ENCODE measurements at places on chromosomes 3 and 15.

- no peak for DNase-seq
Observed at GRCh38 chr3:148940983-148941382, 50.4 kb upstream of the GYG1 start.

- DNase-seq, result no peak
Observed at GRCh38 chr3:14275962-14276909, 97.6 kb downstream of the LSM3 start.

GRCh38 chr3:37985637-37986320, 4.8 kb upstream of the VILL start:
- no peak for DNase-seq

DNA sequence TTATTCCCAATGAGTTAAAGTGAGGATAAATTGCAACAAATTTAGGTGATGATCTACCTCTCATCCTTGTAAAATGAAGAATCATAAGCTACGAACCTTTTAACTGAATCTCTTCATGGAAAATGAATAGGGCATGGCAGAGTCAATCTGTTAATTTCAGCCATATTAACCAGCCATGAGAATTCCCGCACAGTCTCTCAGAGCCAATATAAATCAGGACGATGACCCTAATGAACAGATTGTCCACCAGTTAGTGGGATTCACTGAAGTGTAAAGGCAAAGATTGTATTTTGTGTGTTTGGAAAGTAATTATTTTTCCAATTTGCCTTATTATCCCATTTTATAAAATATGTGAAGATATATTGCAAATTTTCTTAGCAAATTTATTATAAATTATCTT, 183.8 kb downstream of the CADM2 start:
- no peak for DNase-seq

- no peak for DNase-seq
Observed at GRCh38 chr3:126499401-126499800, 18.2 kb downstream of the UROC1 start.

DNA sequence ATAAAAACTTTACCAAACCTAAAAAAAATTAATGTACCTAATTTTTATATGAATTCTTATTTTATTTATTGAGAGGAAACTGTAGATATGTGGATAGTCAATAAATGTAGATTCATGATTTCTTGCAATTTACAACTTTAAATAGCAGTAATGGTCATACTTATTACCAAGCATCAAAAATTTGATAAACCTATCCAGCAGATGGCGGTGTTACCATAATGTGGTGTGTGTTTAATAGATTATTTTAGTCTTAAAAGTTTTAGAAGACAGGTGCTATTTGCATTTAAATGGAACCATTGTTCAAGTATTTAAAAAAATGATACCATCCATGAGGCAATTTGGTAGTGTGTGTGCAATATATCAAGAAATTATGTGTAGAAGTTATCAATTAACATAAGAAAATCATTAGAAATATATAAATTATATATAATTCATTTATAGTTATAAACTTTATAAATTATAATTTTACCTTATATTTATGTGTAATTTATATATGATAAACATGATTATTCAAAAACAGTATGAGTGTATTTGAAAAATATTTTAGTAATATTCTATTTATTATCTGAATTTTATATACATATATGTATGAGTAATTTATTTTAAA, 176.0 kb upstream of the BCHE start:
- no peak for DNase-seq

GRCh38 chr3:171157980-171158379, 131.5 kb upstream of the SLC2A2 start:
- no peak for DNase-seq

DNA sequence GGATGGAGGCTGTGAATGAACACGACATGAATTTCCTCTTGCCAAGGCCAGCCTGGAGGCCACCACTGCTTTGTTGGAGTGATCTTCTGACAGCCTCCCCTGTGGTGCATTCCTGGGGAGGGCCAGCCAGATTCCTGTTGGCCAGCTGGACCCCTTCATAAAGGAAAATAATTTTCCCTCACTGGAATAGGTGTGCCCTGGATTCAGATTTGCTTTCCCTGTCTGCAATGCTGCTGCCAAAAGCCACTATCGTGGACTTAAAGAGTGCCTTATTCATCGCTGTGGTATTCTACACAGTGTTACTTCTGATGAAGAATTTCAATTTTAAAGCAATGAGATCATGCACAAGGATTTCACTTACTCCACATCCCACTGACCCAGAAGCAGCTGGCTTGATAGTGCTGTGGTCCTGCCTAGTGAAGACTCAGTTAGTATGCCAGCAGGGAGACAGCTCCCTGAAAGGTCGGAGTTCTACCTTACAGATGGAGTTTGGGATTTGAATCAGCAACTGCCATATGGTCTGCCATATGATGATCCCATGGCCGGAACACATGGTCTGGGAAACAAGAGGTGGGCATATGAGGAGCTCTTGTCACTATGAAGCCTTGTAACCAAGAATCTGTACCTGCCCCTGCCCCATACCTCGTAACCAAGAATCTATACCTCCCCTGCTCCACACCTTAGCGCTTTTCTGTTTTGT, 145.2 kb downstream of the KLF13 start:
- no peak for DNase-seq

DNA sequence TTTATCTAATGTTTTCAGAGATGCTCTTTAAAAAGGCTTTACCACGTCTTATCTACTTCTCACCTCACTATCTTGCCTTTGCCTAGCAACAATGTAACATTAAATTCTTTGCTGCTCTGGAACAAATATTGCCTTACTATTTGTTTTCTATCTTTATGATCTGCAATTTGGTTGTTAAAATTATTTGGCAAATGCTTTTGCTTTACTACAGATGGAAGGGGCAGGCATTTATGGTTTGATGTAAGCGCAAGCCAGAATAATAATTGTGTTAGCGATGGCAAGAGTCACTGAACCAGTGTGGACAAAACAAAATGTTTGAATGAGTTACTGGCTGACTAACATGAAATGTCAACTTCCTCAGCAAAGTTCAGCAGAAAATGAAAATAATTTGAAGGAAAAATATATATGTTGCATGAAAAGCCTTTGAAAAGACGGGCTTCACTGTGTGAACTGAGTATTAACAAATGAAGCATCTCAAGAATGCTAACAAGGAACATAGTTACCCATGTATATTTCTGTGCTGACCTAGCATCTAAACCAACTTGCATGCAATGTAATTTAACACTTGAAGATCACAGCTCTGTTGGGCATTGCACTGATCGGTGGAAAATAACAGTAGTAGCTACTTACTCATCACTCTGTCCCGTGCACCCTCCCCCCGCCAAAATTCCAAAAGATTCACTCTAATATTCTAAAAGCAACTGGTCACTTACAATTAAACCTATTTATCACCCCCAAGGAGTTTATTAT, 454.0 kb upstream of the ARHGEF26 start:
- DNase-seq, result no peak

DNA sequence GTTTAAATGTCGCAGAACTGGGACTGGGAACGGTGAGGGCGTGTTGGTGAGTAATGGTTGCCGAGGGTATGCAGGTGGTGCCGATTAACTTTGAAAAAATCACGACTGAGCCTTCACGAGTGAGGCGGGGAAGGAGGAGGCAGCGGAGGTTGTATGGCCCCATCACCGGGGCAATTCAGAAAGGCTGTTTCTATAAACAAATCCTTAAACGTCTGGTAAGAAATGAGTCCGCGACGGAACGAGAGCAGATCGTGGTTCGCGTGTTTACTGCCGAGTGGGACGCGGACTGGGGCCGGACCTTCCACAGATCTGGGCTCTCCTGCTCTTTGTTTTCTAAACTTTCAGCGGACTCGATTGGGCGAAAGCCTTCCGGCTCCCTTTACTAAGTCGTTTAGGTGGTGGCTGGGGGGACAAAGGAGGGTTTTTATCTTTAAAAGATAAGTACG, 2.7 kb downstream of the IGF1R start:
- no peak for DNase-seq

DNA sequence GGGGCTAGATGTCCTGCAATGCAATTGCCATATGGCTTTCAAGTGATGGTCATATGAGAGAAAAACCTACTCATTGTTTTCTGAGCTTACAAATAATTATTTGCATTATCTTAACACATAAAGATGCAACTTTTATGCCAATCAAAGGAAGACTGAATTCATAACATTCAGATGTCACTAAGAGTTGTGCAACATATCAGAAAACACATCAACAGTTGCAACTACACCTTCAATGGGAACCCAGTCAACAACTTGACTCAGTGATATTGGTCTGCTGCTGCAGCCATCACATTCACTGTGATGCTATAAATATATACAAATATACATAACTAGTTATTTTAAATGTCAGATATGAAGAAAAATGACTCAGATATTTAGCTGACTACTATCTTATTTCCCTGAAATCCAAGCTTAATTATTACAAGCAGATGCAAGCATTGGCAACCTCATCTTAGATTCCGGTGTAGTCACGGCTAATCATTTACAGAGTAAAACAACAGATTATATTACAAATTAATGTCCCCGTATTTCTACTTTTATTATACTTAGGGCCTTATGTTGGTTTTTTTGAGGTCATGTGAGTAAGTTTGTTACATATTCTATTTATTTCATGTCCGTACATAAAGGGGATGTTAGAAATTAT, 23.7 kb downstream of the CNTN3 start:
- no peak for DNase-seq

GRCh38 chr3:49722896-49723295, 855 bp downstream of the GMPPB start:
- DNase-seq, result no peak

DNA sequence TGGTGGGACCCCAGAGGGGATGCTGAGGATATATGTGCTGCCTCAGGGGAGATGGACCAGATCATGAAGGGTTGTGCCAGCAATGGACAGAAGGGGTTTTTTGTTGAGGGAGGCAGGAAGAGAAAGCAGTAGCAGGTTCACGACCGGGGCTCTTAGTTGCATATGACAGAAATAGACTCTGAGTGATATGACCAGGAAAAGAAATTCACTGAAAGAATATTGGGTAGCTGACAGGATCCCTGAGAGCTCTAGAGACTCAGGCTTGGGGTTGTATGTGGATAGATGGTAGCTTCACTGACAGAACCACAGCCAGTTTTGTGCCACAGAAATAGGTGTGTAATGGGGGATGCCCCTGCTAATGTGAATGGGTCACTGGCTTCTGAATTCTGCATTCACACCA, 241.6 kb downstream of the ZNF621 start:
- DNase-seq, result no peak

DNA sequence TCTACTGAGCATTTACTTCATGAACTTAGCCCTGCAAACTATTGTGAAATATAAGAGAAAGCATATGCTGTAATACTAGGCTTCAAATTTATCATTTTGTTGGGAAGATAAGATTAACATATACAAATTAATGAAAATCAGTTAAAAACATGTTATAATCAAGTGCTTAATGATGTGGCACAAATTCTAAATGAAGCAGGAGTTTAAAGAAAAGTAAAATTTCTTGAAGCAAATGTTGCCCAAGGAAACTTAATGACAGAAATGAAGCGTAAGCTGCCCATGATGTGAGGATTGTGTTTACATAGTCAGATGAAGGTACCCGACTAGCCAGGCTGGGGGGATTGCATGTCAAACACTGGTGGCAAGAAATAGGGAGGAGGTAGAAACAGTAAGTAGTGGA, 103.1 kb upstream of the GAP43 start:
- no peak for DNase-seq

GRCh38 chr15:27086149-27086548, 115.2 kb downstream of the GABRG3 start:
- no peak for DNase-seq

DNA sequence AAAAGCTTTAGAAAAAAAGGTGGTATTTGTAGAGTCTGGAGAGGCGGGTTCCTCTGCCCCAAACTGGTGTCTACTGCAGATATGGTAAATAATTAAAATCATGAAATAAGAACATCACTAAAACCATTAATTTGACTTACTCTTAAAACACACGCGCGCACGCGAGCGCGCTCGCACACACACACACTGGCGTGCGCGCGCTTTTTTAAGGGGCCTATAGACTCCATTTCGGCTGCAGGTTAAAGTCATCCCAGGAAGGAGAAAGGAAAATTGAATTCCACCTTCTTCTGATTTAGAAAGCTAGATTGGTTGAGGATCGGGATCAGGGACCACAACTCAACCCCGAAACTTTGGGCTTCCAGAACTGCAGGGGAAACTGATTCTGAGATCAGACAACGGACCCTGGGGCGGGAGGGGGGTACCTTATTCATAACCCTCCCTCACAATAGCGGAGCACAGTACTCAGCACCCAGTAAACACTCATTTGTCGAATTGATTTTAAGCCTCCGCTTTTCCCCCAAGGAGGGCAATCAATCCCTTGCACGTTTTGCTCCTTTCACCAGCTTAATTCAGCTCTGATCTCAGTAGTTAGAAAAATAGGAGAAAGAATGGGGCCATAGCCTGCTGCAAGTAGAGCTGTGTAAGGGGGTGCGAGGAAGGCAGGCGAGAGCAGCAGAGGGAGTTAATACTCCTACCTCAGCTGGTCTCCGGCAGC, 509 bp upstream of the LRRC3B start:
- DNase-seq, result no peak

- no peak for DNase-seq
Observed at GRCh38 chr3:10619989-10620832, 114.8 kb upstream of the ATP2B2 start.

DNA sequence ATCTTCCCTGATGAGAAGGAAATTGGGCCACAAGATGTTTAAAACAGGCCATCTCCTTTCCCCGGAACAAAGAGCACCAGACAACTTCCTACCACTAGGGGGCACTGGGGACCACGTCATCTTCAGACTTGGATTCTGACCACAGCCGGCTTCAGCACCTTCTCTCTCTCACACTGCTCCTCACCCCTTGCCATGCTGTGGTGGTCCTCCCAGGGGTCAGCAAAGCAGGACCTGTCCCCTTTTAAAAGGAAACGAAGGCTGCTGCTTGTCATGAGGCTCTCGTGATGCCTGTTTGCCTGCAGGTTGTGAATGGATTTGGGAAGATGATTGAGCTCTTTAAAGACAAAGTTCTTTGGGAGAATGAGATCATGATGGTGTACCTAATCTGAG, 16.2 kb downstream of the RFT1 start:
- DNase-seq, result peak; percentile 80

- no peak for DNase-seq
Observed at GRCh38 chr15:47846876-47847275, 129.6 kb downstream of the SEMA6D start.

DNA sequence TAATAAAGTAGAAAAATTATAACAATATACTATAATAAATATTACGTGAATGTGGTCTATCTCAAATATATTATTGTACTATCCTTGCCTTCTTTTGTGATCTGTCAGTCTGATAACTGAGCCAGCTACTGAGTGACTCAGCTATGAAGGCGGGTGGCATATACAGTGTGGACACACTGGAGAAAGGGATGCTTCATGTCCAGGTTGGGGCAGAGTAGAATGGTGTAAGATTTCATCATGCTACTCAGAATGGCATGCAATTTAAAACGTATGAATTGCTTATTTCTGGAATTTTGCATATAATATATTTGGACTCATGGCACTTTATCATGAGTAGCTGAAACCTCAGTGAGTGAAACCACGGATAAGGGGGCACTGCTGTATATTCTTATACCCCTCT, 172.9 kb upstream of the TBC1D5 start:
- no peak for DNase-seq

GRCh38 chr3:147397875-147398812, 8.2 kb downstream of the ZIC4 start:
- no peak for DNase-seq

Data from effector memory CD8-positive, alpha-beta T cell (primary cell).